ENCODE measurements at places on chromosomes 7 and 10.

DNA sequence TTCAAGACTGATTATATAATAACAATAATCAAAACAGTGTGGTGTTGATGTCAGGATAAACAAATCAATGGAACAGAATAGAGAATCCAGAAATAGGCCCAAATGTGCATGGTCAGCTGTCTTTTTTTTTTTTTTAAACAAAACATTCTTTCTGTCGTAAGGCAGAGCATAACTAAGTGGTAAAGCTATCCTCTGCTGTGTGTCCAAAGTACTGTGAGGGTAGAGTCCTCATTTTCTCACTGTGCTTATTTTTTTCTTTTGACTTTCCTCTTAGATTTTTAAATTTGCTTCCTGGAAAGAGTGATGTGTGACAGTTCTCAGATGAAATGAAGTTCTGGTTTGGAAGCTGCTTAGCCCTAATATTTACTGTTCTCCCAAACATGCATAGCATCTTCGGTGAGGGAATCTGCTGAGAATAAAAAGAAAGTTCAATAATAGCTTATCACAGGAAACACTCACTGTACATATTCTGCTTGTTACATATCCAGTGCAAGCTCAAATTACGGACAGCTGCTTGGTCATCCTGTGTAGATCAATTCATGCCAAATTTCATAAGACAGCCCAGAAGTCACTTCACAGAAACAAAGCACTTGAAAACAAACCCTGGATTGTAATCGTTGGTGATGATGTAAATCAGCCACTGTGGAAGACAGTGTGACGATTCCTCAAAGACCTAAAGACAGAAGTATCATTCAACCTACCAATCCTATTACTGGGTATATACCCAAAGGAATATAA, 423.9 kb downstream of the NEBL start:
- peak; percentile 23 for DNase-seq

GRCh38 chr10:35789996-35790395, 147.9 kb upstream of the FZD8 start:
- DNase-seq, result no peak

- no peak for DNase-seq
These were observed 13.9 kb downstream of the PARD3 start for GRCh38 chr10:34801097-34801733.

DNA sequence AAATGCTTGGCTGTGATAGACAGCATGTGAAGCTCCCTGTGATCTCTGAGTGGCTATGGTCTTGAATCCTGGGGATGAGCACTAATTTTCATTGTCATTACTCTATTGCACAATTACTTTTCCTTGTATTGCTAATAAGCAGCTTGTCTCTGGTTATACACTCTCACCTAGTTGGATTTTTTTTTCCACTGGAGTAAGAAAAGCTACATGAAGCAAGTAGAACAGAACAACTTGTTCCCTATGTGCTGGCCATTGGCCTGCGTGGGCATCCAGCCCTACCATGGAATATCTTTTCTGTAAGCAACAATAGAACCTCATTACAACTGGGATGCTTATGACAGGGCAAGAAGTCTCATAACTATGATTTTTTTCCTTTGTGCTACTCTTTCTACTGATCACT, 807.4 kb downstream of the TNS3 start:
- no peak for DNase-seq

GRCh38 chr7:66050990-66051448, 24.6 kb upstream of the ASL start:
- peak; percentile 70 for DNase-seq

DNA sequence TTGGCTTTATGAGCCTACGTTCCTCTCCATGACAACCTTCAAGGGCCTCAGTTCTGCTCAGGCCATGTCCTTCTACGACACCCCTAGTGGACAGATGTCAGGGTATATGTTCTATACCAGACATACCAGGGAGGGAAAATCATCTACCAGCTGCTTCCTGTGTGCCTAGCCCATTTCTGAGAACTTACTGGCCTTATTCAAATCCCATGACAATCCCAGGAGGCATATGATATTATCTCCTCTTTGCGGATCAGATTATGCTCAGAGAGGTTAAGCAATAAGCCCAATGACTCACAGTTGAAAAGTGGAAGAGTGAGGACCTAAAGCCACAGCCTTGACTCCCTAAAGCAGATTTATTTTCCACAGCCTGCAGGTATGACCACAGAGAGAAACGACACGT, 139.3 kb downstream of the GLI3 start:
- no peak for DNase-seq

GRCh38 chr7:95863623-95864022, 91.3 kb downstream of the DYNC1I1 start:
- DNase-seq, result no peak

GRCh38 chr10:71382028-71382427, 14.7 kb upstream of the CDH23 start:
- no peak for DNase-seq

DNA sequence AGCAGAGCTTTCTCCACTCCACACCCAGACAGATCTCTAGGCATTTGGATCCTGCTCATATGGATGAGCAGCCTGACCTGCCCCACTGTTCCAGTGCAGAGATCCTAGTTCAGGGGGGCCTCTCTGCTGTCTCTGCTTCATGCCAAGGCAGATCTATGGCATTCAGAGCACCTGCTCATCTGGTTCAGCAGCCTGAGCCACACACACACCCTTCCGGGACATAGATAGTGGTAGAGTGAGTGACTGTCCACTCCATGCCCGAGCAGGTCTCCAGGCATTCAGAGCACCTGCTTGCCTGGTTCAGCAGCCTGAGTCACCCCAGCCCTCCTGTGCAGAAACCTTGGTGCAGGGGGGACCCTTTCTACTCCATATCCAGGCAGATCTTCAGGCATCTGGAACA, 54.3 kb upstream of the ZNF800 start:
- DNase-seq, result no peak

DNA sequence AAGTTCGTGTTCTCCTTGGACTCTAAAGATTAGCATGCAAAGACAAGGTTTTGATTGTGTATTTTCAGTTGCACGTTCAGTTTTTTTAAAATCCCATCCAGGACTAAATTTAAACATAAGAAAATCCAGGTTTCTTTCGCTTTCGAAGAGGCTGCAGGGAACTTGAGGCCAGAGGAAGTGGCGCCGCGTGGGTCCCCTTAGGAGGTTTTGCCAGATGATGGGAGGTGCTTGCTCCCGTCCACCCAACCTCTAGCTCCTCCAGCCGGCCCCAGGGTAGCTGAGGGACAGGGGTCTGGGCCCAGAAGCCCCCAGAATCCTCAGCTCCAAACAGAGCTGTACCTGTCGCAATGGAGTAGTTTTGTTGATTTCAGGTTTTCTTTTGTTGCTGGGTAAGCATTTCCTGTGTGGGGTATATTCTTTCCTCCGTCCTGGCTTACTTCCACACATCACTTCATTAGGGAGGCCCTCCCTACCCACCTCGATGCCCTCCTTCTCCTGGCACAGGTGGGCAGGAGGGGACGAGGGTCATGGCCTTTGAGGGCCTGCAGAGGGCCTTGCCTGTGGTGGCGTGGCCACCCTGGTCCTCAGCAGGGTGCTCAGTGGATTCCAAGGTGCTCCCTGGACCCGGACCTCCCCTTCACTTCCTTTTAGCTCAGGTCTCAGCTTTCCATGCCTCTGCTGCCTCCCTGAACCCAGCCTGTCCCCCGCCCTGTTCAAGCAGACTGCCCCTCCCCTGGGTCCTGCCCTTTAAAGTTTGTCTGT, 32.6 kb downstream of the LHPP start:
- no peak for DNase-seq

DNA sequence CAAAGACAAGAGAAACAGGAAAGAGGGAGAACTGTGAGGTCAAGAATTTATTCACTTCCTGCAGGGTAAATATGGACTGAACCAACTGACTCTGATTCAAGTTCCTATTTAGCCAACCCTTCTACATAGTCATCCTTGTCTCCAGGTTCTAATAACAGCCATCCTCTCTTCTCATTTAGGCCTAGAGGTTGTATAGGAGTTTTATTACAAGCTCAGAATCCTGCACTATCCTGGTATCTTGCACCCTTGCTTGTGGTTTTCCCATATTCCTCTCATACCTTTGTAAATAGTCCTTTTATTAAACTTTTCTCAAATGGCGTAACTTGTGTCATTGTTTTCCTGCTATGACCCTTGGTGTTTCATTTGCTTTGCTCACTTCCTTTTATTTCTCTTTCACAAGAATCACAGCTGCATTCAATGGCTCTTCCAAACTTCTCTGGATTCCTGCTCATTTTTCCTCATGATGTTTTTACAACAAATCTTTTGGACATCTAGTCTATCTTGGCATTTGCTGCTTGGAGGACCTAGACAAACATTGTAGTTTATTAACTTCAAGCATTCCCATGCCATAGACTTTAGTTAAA, 12.4 kb upstream of the OR2A5 start:
- DNase-seq, result peak; percentile 21

- DNase-seq, result no peak
These were observed 10.0 kb upstream of the FGL2 start for GRCh38 chr7:77209479-77210139.

GRCh38 chr10:92811986-92812385, 36.3 kb upstream of the EXOC6 start:
- no peak for DNase-seq

DNA sequence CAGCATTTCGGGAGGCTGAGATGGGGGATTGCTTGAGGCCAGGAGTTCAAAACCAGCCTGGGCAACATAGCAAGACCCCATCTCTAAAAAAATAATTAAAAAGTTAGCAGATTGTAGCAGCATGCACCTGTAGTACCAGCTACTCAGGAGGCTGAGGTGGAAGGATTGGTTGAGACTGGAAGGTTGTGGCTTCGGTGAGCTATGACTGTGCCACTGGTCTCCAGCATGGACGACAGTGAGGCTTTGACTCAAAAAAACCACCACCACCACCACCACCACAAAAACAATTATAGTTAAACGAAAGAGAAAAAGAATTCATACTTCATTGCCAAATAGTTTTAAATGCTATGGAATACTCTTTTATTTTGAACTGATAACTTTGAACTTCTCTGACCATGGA, 63.4 kb downstream of the VTI1A start:
- DNase-seq, result no peak

DNA sequence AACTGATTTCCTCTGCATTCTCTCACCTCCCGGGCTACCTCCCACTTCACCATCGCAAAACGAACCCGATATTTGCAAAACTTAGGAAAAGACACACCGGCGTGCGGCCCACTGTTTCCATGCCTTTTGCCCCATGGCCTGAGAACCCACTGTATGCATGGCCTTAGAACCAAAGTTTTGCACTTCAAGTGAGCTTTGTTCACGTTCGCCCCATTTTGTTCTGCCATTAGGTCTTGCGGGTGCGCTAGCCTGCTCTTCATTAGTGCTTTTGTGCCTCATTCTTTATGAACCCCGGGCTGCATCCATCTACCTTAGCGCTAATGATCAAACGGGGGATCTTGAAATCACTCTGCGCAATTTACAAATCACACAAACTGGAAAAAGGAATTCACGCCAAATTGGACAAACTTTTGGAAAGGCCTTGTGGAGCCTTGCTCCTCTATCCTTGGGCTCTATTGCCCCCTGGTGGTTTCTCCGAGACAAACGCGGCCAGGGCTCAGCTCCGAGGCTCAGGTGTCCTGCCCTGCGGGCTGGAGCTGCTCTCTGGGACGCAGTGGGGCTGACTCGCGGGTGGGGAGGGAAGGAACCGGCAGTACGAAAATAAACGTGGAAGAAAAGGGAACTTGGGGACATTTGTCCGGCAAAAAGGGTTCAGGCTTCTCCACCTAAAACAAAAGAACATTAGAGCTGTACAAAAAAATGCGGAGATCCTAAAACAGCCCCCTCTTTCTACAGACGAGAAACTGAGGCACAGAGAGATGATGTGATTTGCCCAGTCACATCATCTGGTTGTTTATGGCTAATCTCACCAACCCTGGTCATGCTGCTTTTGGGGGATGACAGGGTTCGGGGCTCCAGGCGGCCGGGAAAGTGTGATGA, 300.4 kb upstream of the NFE2L3 start:
- peak; percentile 85 for DNase-seq

DNA sequence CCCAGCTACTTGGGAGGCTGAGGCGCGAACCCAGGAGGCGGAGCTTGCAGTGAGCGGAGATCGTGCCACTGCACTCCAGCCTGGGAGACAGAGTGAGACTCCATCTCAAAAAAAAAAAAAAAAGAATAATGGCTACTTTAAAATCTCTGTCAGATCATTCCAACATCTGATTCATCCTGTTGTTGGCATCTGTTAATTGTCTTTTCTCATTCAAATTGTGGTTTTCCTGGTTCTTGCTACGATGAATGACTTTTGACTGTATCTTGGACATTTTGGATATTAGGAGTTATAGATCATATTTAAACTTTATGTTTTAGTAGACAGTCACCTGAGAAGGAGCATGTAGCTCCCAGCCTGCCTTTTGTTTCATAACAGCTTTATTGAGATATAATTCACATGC, 8.5 kb downstream of the TPST1 start:
- DNase-seq, result no peak

GRCh38 chr10:5283305-5284158, 81.2 kb upstream of the UCN3 start:
- no peak for DNase-seq

DNA sequence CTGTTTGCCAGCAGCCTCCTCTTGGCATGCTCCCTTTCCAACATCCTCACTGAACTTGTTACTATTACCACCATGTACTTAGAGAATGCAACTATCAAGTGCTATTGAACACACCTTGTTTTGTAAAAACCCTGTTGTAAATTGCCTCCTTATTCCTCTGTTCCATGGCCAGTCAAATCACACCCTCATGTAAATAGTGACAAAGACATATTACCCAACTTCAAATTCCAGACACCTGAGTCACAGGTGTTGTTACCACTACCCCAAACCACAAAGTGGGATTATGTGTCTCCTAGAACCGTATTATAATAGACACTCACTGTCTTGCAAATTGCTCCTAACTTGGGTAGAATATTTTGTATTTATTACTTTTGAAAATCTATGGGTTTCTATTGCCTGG, 263.2 kb upstream of the C7orf33 start:
- no peak for DNase-seq

GRCh38 chr7:69885431-69885830, 287.2 kb downstream of the AUTS2 start:
- DNase-seq, result no peak

GRCh38 chr7:67343572-67343971, 346.9 kb downstream of the TYW1 start:
- DNase-seq, result no peak

DNA sequence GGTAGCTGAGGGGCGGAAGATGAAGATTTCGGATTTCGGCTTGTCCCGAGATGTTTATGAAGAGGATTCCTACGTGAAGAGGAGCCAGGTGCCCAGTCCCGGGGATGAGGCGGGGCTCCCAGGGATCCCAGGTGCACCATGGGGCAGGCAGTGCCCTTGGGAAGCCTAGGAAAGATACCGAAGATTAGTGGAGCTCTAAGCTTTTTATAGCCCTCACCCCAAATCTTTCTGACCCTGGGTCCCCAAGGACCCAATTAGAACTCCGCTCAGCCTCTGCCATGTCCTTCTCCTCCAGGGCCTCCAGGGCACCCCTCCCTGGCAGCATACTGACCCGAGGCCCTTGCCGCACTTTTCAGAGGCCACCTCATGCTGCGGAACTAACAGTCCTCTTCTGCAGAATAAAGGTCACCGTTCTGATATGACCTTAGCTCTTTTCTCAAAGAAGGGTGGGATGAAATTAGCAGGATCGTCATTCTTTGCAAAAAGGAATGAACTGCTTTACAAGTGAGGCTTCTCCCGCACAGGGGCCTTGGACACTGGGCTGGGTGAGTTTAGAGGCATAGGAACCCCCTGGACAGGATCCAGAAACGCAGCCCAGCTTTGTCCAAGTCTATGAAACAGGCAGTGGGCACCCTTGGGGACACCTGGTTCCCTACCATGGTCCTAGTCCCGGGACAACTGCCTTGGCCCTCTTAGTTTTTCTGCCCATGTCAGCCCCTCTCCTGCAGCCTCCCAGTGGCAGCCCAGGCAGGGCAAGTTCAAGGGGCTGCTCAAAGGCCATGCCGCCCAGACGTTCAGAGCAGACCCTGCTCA, 17.9 kb upstream of the CSGALNACT2 start:
- DNase-seq, result no peak

Data from right lung (tissue), 10 donors.